ENCODE measurements at places on chromosomes 2 and 18. TPM values are rescaled to one million over a fixed set of nuclear protein-coding genes. Genes with fewer than 3 reads are reported as not detected.

Gene MAL
- not detected for total RNA-seq

Gene TXNDC2
- not detected for total RNA-seq

Gene ANKRD30BL
- total RNA-seq, result not detected

Gene CHRNG
- not detected for total RNA-seq

Gene IL1F10
- not detected for total RNA-seq

Gene GAL3ST2
- under 0.01 TPM for total RNA-seq

Gene DUSP2
- total RNA-seq, result 4.2 TPM

Gene RFX8
- 3.3 TPM for total RNA-seq

Gene TGFA
- 0.28 TPM for total RNA-seq

Gene APOB
- total RNA-seq, result under 0.01 TPM

Gene SEPTIN10
- total RNA-seq, result 56.4 TPM

Gene XRCC5
- 221 TPM for total RNA-seq

Gene SERPINB12
- total RNA-seq, result not detected

Gene TOGARAM2
- total RNA-seq, result 0.09 TPM

Gene BCL11A
- total RNA-seq, result 5.9 TPM

Gene ASB18
- not detected for total RNA-seq

Gene CCDC178
- not detected for total RNA-seq

Gene RESP18
- not detected for total RNA-seq

Gene SIX3
- not detected for total RNA-seq

Gene POTEJ
- total RNA-seq, result not detected

Gene RAD51AP2
- total RNA-seq, result not detected

Gene CD8B2
- not detected for total RNA-seq

Gene TP53I3
- total RNA-seq, result 28.5 TPM

Gene TCF23
- total RNA-seq, result not detected

Gene TCF7L1
- 1.3 TPM for total RNA-seq

Gene C1GALT1C1L
- total RNA-seq, result 0.74 TPM

Gene WDR54
- 48.3 TPM for total RNA-seq

Gene NMUR1
- total RNA-seq, result not detected

Gene LYPD6
- 7.8 TPM for total RNA-seq

Gene KLF7
- total RNA-seq, result 47.1 TPM

Gene KLHL30
- under 0.01 TPM for total RNA-seq

Gene DCC
- not detected for total RNA-seq

Gene NEUROD1
- not detected for total RNA-seq

Gene IMPA2
- 1.2 TPM for total RNA-seq

Gene GREB1L
- total RNA-seq, result 0.30 TPM

Gene CDK15
- total RNA-seq, result 6.3 TPM

Gene POTEI
- not detected for total RNA-seq

Gene CDH2
- total RNA-seq, result 523 TPM

Gene IMMT
- 43.7 TPM for total RNA-seq

Gene DSG1
- total RNA-seq, result not detected

Gene TLX2
- total RNA-seq, result not detected

Gene INPP1
- 9.1 TPM for total RNA-seq

Gene C2orf66
- 0.28 TPM for total RNA-seq

Gene OXER1
- not detected for total RNA-seq

Gene DNAJC27
- total RNA-seq, result 4.4 TPM

Gene SATB2
- total RNA-seq, result 3.3 TPM

Gene DTNA
- total RNA-seq, result 6.8 TPM
